NCI-H1417 treated with DMSO at 0.1 percent for 48 hours (cell line): ENCODE measurements at places on chromosomes 11 and 22.

- DNase-seq = no peak
Observed at GRCh38 chr22:19719050-19719482, 4.3 kb upstream of the GP1BB start.

DNA sequence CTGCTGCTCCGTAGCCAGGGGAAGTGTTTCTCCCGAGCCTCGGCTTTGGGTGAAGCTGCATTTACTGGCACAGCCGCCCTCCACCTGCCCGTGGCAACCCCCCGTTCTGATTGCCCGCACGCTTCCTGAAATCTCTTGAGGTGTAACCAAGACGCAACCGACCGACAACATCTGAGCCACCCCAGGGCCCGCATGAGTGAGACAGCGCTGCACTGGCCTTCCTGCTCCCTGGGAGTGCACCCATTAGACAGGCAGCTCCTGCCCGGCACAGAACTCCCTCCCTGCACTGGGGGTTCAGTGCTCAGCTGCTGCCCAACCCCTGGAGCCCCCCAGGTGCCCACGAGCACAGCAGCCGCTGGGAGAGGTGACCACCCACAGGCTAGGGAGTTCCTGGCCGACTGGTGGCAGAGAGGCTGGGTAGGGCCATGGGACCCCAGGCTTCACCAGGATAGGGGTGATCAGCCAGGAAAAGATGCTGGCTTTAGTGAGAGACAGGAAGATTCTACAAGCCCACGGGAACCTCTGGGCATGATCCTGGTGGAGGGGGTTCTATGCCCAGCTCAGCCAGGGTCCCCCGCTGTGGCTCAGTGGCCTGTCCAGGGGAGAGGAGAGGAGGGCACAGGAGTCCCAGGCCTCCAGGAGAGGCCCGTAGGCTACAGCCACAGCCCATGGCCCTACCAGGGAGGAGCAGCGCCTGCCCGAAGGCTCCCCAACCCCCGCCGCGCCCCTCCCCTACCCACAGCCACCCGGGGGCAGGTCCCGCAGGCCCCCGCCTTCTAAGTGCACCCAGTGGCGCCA is 14.6 kb downstream of the PLXNB2 start:
- DNase-seq = no peak

- DNase-seq = no peak
Observed at GRCh38 chr22:27997538-27997937, 78.5 kb upstream of the PITPNB start.

- DNase-seq = no peak
Observed at GRCh38 chr11:31997955-31998354, 92.9 kb upstream of the RCN1 start.
